Stromal cell of bone marrow (primary cell): ENCODE measurements at places on chromosomes 13 and 19.

DNA sequence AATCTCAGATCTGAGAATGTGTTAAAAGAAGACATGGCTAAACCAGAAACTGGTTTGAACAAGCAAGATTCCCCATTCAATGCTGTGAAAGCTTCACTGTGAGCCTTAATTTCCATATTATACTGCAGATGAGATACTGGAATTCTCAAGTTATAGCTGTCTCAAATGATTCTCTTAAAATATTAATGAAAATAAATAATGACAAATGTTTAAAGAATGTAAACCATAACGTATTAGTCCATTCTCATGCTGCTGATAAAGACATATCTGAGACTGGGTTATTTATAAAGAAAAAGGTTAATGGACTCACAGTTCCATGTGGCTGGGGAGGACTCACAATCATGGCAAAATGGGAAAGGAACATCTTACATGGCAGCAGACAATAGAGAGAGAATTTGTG is 667.8 kb downstream of the SLITRK1 start:
- DNase-seq = no peak

DNA sequence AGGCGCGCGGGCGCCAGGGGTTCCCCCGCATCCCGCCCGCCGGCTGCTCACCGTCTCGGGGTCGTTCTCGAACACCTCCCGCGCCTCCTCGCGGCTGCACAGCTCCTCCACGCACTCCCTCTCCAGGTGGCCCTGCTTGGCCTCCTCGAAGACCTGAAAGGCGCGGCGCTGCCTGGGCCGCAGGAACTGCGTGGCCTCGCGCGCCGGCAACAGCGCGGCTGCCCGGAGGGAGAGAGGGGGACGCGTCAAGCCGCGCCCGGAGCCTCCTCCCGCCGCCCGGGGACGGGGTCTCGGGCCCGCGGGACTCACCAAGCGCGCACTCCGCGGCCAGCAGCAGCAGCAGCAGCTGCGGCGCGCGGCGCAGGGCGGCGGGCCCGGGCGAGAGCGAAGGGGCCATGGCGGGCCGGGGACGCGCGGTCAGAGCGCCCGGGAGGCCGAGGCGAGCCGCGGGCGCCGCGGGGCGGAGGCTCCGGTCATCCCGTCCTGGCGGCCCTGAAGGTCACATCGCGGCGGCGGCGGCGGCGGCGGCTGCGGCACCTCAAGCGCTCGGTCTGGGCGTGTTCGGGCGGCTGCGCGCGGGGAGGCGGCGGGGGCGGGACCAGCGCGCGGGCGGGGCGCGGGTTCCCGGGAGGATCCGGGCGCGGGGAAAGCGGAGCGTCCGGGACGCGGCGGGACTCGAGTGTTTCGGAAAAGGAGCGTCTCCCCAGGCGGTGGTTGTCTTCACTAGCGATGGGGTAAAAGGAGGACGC is at the start of gene GAS6:
Gene GAS6, minus strand, starts transcription at position 553 of the 749 bp plus-strand sequence. Its CDS starts 156 bp downstream, at position 397.
- DNase-seq = no peak

- no peak for DNase-seq
Measured at GRCh38 chr19:34265221-34265650, 10.9 kb downstream of the GARRE1 start.

DNA sequence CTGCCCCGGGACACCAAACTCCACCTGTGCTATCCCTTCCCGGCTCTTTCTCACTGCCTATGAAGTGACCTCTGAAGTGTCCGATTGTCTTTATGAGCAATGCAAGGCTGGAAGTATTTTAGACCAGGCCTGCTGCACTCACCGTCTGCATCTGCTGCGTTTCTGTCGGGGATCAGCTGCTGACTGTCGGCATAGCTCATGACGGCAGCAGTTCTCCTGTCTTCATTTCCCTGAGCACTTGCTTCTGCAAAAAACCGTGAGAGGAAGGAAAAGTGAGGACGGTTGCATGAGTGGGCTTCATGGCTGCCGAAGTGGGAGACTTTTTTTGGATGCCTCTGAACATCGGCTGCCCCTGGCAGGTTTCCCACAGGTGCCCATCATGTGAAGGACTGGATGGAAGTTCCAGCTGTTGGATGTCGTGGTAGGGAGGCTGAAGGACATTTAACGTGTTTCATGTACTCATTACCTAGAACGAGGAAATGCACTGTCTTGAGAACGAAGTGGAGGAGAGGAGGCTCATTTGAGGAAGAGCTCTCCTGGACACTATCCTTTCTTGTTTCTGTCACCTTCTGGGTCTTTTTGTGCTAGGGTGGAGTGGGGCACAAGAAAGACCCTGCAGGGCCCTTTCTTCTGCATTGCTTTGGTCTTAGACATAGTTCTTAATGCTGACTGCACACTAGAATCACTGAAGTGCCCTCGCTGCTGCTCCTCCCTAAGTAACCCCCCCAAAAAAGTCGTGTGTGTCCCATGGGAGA is 94.7 kb downstream of the RNASEH2B start:
- DNase-seq = no peak

DNA sequence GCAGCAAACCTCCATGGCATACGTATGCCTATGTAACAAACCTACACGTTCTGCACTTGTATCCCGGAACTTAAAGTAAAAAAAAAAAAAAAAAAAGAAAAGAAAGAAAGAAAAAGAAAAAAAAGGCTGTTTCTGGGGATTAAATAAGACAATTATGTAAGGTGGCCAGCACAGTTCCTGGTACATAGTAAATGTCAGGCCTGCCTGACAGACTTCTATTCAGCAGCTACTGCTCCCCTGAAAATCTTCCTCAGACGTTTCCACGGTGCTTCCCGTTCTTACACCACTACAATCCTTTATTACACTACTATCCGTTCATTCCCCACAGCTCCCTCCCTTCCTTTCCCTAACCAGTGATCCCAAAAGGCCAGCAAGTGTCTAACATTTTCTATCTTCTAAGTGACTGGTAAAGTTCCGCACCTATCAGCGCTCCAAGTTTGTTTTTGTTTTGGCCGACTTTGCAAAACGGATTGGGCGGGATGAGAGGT is 636 bp upstream of the RB1 start:
- no peak for DNase-seq
